Stimulated activated CD8-positive, alpha-beta memory T cell treated with anti-CD3 and anti-CD28 coated beads, Interleukin-2, amount 100 ng/mL, for 1 hour (primary cell): ENCODE measurements at places on chromosomes 12 and 14.

GRCh38 chr12:52260361-52261207, 13.9 kb upstream of the KRT86 start:
- DNase-seq, result no peak

GRCh38 chr12:41511247-41511646, 323.1 kb downstream of the PDZRN4 start:
- DNase-seq, result no peak

DNA sequence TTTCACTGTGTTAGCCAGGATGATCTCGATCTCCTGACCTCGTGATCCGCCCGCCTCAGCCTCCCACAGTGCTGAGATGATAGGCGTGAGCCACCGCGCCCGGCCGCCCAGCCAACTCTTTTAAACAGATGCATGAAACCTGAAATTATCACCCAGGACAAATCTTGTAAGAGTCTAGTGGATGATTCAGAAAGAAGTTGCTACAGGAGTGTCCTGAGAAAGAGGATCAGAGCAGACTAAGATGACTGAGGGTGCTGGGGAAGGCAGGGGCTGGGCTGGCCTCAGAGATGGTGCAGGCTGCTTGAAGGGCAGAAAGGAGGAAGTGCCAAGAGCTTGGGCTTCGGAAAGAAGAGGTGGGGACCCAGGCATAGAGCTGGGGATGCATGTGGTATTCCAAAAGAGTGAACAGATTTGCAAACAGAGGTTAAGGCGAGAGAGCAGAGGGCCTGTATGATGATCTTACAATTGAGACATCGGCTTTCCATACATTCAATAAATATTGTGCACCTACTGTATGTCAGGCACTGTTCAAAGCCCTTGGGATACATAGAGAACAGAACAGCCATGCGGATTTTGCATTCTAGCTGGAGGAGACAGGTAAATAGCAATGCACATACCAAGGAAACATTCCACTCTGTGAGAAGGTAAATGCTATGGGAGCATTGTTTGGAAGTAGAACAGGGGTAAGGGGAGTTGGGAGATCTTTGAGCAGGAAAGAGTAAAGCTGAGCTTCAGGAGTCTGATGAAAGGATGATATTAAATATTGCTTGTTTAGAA, 7.4 kb upstream of the CD9 start:
- DNase-seq, result no peak

- no peak for DNase-seq
Observed at GRCh38 chr12:12704593-12705230, 8.7 kb upstream of the GPR19 start.

GRCh38 chr12:79012636-79013035, 148.1 kb downstream of the SYT1 start:
- DNase-seq, result no peak
